ENCODE measurements at places on chromosomes 12 and 14.

DNA sequence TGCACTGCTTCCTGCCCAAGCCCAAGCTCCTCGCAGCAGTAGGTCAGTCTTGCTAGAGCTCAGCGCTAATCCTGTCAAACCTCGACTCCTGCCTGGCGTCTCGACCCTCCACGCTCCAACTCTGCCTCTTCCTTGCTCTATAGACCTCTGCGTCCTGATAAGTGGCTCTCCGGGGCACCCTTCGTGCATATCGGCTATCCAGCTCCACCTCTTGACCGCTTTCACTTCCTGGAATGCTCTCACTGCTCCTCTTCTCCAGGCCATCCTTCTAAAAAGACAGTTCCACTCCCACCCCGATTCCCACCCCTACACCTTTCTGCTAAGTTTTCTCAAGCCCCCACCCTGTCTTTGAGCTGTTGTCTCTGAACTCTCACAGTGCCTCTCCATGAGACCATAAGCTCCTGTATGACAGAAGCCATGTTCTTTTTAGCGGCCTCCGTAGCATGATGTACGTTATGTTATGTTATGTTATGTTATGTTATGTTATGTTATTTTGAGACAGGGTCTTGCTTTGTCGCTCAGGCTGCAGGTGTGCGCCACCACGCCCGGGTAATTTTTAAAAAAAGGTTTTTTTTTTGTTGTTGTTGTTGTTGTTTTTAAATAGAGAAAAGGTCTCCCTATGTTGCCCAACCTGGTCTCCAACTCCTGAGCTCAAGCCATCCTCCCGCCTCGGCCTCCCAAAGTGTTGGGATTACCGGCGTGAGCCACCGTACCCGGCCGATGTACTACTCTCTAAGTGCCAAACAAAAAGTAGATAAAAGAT is 601 bp downstream of the COX14 start:
- no peak for DNase-seq

GRCh38 chr12:45655743-45656142 is 73.8 kb upstream of the ARID2 start:
- DNase-seq: no peak

DNA sequence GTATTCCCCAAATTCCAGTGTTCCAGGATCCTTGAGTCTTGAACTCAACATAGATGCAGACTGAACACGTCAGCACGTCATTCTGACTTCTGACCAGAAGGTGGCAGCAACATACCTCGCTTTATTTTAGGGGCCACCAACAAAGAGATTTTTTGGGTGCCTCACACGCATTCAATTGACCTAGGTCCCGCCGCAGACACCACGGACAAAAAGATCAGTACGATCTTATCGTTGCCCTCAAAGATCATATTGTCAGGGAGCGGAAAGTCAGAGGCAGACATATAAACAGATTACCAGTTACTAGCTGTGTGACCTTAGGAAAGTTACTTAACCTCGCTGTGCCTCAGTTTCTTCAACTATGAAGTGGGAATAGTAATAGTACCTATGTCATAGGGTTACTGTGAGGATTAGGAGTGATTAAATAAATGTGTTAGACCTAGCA is 6.5 kb upstream of the PRPH start:
- DNase-seq: peak; percentile 75

GRCh38 chr12:20140751-20141150 is 227.6 kb upstream of the PDE3A start:
- DNase-seq: no peak
